ENCODE measurements at places on chromosomes 16 and 17. TPM values are rescaled to one million over a fixed set of nuclear protein-coding genes. Genes with fewer than 3 reads are reported as not detected.

OR2C1 gene
- 0.16 TPM for polyA plus RNA-seq

KRT25 gene
- not detected for polyA plus RNA-seq

IGF2BP1 gene
- polyA plus RNA-seq: 10.5 TPM

WNT3 gene
- 2.4 TPM for polyA plus RNA-seq

PTX4 gene
- 0.53 TPM for polyA plus RNA-seq

HS3ST2 gene
- 0.11 TPM for polyA plus RNA-seq

RHBDL1 gene
- 1.8 TPM for polyA plus RNA-seq

ACSM5 gene
- 0.19 TPM for polyA plus RNA-seq

SRCIN1 gene
- 0.96 TPM for polyA plus RNA-seq

ADAP2 gene
- 5.1 TPM for polyA plus RNA-seq

KRTAP17-1 gene
- not detected for polyA plus RNA-seq

SPATA32 gene
- polyA plus RNA-seq: 0.11 TPM

CSH2 gene
- 0.70 TPM for polyA plus RNA-seq

MYO15A gene
- polyA plus RNA-seq: 1.2 TPM

TAT gene
- polyA plus RNA-seq: not detected

NTN3 gene
- polyA plus RNA-seq: 3.6 TPM

CX3CL1 gene
- 5.6 TPM for polyA plus RNA-seq

TSPAN10 gene
- 1.2 TPM for polyA plus RNA-seq

MPHOSPH6 gene
- polyA plus RNA-seq: 17.9 TPM

TMEM132E gene
- polyA plus RNA-seq: 0.22 TPM

EVPL gene
- polyA plus RNA-seq: 0.20 TPM

AOC2 gene
- polyA plus RNA-seq: 1.0 TPM

DNAI2 gene
- 0.14 TPM for polyA plus RNA-seq

HBA1 gene
- 2,062 TPM for polyA plus RNA-seq
